ENCODE measurements at places on chromosomes 12 and 14.

DNA sequence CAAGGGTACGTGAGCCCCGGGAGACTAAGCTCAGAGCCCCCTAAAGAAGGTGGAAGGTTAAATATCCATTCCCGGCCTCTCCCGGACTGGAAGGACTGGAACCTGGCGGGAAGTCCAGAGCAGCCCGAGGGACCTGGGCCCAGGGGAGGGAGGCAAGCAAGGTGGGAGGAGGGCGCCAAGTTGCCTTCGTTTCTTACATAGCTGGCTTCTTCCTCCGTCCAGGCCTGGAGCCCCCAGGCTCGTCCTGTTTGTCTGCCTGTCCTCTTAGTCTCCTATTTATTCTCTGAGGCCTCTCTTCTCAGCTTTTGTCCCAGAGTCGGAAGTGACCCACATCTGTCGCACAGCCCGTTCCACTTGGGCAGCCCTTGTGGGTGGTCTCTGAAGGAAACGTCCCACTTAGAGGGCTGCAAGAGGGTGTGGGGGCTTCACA lies 745 bp downstream of the PCK2 start:
- DNase-seq: no peak

DNA sequence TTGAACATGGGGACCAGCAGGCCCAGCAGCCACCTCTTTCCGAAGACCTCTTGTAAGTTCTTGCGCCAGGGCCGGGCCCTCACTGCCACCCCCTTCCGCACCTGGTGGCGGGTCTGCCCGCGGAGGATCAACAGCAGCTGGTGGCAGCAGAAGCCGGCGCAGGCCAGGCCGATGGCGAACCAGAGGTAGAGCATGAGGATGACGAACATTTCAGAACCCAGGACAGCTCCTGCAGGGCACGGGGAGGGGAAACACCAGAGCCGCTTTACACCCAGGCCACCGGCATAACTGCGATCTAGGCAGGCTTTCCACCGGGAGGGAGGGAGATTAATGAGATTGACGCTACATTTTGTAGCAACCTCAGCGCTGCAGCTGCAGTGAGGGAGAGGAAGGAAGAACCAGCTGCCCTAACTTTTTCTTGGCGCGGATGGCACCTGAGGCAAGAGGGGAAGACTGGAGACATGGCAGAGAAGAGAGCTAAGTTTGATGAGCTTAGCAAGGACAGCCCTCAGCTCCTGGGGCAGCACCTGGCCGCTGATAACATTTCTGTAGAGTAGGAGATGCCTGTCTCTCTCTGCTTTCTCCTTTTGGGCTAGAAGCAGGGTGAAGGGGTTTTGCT lies 7.8 kb downstream of the ZDHHC22 start:
- DNase-seq: no peak

DNA sequence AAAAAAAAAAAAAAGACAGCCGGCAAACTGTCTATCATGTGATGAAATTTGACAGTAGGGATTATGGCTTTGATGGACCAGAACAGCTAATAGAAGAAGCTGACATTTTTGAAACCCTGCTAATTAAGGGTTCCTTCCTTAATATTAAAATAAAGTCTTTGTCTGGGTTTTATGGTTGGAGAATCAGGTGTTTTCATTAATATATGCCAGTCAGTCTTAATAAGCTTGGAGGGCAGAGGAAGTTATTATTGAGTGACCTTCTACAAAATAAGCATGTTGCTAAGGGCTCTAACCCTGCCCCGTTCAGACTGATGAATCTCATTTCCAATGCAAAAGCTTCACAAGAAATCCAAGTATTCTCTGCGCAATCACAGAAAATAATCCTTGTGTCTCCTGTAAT lies 289.8 kb downstream of the EGLN3 start:
- no peak for DNase-seq

DNA sequence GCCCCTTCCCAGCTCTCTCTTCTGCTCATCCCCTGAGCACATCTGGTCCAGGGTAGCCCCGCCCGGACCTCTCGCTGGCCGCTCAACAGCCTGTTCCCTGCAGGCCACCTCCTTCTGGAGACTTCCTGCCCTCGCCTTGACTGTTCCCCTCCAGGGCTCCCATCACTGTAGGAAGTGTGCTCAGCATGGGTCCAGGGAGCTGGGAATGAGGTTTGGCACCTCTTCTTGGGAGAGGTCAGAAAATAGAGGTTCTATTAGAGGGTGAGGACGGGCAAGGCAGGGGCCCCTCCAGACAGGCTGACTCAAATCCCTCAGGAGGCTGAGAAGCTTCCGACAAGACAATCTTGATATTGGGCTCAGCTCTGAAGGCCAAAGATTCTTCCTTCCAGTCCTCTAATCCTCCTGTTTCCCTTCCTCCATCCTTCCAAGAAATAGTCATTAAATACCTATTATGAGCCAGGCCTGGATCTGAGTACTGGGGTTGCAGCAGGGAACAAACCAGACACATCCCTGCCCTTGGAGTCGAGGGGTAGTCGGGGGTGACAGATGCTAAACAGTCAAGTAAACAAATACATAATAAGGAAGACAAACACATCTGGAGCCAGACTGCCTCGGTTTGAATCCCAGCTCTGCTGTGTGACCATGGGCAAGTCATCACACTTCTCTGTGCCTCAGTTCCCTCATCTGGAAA lies 30.6 kb downstream of the CMKLR1 start:
- DNase-seq: no peak

GRCh38 chr12:123401753-123402683 lies 18.1 kb downstream of the KMT5A start:
- no peak for DNase-seq

GRCh38 chr12:109029411-109029810 lies 8.5 kb upstream of the SVOP start:
- no peak for DNase-seq

DNA sequence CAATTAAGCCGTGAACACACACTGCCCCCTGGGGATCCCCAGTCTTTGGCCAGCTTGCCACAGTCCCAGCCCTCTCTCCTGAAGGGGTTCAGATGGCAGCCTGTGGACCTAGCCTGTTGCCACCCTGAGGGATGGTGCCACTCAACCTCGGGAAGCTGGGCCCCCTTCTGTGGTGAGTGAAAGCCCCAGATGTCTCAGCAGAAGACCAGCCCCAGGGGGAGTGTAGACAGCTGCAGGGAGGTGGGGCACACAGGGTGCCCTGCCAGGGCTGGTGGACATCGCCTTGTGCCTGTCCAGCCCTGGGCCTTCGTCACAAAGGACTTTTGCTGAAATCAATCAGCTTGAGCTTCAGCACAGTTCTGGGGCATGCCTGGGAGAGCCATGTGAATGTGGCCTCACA lies 32.4 kb downstream of the C14orf132 start:
- DNase-seq: no peak

DNA sequence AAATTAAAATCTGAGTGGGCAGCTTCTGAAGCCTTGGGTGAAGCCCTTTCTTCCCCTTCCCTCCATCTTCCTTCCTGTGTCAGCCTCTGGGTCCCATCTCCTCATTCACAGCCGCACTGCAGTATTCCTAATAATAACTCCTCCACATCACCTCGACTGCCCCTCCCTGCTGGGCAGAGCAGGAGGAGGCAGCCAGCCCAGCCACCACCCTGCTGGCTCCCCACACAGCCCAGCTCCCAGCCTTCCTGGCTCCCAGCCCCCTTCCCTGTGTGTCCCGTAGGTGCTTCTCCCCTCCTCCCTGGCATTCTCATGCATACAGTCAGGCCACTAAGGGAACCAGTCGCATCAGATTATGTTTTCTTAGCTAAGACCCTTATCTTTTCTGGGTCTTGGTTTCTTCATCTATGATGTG lies 3.7 kb downstream of the IFFO1 start:
- no peak for DNase-seq

Measured in NCI-H510A (cell line).